ENCODE measurements at places on chromosomes 6 and 20. TPM values are rescaled to one million over a fixed set of nuclear protein-coding genes. Genes with fewer than 3 reads are reported as not detected.

HSF2 gene
- 12.7 TPM for total RNA-seq

PTCRA gene
- not detected for total RNA-seq

TRIM15 gene
- total RNA-seq = not detected

PLA2G7 gene
- 2.7 TPM for total RNA-seq

ME1 gene
- 14.5 TPM for total RNA-seq

RIMS4 gene
- 5.6 TPM for total RNA-seq

TCP11 gene
- not detected for total RNA-seq

C6orf141 gene
- total RNA-seq = 1.6 TPM

PSMB1 gene
- 116 TPM for total RNA-seq

CEP162 gene
- total RNA-seq = 9.4 TPM

MYB gene
- total RNA-seq = 0.23 TPM
